Renal pelvis (tissue), 12 donors: ENCODE measurements at places on chromosomes 6 and 20. TPM values are rescaled to one million over a fixed set of nuclear protein-coding genes. Genes with fewer than 3 reads are reported as not detected.

Gene ZNF341
- polyA plus RNA-seq, result 4.4 TPM

Gene TPMT
- 27.2 TPM for polyA plus RNA-seq

Gene SPTLC3
- polyA plus RNA-seq, result 25.3 TPM

DNA sequence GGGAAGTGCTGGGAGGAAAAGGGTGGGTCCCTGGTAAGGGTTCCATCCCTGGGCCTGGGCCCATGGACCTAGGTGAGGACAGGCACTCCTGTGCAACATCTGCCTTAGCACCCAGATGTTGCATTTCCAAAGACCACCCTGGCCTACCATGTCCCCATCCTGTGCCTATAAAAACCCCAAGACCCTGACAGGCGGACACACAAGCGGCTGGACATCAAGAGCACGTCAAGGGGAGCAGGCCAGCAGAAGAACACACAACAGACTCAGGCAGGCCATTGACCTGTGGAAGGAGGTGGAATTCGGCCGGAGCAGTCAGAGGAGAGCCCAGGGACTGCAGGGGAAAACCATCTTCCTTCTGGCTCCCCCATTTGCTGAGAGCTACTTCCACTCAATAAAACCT is 937.8 kb upstream of the MANEA start:
- DNase-seq, result no peak

Gene AURKA
- 16.2 TPM for polyA plus RNA-seq

DNA sequence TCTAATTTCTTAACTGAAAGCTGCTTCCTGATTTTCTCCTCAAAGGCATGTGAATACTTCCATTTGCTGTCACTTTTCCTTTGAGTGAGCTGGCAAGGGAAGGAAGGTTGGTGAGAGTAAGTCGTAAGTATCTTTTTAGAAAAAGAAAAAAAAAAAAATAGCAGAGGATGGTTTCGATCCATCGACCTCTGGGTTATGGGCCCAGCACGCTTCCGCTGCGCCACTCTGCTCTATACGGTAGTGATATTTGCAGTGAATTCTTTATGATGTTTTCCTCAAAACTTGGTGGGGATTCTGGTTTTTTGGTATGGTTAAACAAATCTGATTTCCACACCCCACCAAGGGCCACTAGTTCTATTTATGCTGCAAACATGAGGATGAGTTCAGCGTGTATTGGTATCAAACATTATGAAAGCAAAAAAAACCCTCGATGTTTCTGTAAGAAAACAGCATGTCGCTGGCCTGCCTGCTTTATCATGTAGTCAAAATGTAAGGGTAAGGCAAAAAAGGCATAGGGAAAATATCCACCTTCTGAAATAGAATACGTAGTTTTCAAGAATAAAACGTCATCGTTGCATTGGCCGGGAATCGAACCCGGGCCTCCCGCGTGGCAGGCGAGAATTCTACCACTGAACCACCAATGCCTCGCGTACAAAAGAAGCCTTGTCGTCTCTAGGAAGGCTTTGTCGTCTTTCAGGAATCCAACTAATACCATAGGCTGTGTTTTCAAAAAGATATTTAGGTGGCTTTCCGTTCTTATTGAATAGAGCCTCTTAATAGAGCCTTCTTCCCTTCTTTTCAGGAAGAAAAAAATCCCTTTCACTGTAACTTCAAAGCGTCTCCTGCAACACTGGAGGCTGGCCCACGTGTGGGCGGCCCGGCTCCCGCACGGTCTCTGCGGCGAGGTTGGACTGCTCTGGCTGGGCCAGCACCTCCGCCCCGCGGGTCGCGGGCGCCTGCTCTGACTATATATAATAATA is 9.6 kb downstream of the OR2B2 start:
- DNase-seq, result peak; percentile 88

- DNase-seq, result peak; percentile 77
Observed at GRCh38 chr20:46027245-46027853, 1.7 kb upstream of the SLC12A5 start.

- no peak for DNase-seq
Observed at GRCh38 chr6:136228814-136229213, 21.3 kb downstream of the MTFR2 start.

DNA sequence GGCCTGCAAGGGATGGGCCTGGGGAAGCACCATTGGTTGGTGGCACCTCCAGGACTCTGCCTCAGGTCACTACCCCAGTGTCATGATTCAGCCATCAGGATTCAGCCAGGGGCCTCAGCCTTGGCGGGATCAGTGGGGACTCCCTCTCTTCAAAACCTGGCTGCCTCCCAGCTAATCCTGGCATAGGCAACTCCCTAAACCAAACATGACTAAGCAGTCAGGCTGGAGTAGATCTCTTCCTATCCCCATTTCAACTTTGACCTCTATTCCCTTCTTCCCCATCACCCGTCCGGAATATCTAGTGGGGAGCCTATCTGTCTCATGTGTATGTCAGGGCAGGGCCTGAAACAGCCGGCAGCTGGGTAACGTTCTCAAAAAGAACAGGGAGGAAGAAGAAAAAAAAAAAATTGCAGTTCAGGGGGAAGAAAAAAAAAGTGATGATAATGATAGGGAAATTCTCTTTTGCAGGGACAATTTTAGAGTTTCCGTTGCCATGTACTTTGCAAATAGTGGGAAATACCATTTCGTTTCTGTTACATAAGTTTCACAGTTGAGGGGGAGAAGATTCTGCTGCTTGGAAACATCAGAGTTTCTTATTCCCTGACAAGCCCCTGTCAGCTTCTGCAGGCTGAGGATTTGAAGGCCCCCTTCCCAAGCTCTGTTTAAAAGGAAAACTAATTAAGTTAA is 4.1 kb upstream of the PREX1 start:
- DNase-seq, result no peak

DNA sequence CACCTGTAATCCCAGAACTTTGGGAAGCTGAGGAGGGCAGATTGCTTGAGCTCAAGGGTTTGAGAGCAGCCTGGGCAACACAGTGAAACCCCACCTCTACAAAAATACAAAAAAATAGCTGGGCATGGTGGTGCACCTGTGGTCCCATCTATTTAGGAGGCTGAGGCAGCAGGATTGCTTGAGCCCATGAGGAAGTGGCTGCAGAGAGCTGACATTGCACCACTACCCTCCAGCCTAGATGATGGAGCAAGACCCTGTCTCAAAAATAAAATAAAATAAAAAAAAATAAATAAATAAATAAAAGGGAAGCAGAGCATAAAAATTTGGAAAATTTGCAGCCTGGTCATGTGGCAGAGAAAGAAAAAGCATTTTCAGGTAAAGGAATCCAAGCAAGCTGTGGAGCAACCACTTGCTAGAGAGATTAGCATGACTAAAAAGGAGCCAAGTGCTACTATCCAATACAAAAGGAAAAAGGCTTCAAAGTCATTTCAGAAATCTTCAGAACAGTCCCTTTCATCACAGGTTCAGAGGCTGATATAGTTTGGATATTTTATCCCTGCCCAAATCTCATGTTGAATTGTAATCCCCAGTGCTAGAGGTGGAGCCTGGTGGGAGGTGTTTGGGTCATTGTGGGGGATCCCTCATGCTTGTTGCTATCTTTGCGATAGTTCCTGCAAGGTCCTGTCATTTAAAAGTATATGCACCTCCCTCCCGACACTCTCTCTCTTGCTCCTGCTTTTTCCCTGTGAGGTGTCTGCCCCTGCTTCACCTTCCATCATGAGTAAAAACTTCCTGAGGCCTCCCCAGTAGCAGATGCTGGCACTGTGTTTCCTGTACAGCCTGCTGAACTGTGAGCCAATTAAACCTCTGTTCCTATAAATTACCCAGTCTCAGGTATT is 11.2 kb upstream of the TTK start:
- DNase-seq, result no peak

- DNase-seq, result no peak
Observed at GRCh38 chr6:105121981-105122380, 57.8 kb downstream of the POPDC3 start.

Gene GJA10
- not detected for polyA plus RNA-seq

Gene AGPAT1
- 116 TPM for polyA plus RNA-seq

DNA sequence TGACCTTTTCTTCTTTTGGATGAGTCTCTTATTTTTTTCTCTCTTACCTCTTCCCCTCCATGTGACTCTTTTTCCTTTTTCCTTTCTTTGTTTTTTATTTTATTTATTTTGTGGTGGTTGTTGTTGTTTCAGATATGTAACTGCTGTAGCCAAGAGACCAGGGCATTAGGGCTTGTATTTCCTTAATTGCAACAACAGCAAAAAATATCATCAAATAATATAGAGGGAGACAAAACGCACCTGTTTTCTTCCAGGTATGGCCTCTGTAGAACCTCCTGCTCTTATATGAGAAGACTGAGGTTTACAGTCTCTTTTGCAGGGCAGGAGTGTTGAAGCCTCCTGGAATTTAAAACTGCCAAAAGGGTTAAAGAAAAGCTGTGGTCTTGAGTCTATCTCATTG is 149.3 kb downstream of the SYNDIG1 start:
- DNase-seq, result no peak

- no peak for DNase-seq
Observed at GRCh38 chr20:13817342-13817741, 32.5 kb downstream of the NDUFAF5 start.

Gene MARCKS
- polyA plus RNA-seq, result 251 TPM

- no peak for DNase-seq
Observed at GRCh38 chr6:147738516-147739162, 230.1 kb downstream of the SAMD5 start.

Gene FRS3
- 8.6 TPM for polyA plus RNA-seq

- no peak for DNase-seq
Observed at GRCh38 chr6:139973669-139974344, 599.4 kb upstream of the CITED2 start.

Gene GLP1R
- 0.93 TPM for polyA plus RNA-seq

Gene SLC52A3
- polyA plus RNA-seq, result 4.1 TPM

DNA sequence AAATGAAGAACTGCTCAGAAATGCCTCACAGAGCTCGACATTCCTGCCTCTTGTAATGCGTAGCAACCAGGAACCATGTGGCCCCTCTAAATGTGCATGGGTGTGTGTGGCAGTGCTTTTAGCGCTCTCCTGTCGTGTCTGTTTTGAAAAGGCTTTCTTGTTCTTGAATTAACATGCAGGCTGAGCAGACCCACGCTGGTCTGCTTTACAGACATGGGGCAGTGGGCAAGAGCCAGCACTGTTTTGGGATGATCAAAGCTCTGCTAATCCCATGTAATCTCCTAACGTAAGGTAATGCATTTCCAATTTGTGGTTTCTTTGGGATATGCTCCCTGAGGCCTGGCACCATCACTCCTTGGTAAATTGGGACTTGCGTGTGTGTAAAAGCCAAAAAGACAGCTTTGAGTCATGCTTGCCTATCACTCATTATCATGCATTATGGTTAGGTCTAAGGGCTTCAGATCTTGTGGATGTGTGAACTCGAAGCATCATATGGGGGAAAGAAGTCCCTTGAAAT is 11.8 kb downstream of the RIPOR2 start:
- no peak for DNase-seq

- DNase-seq, result no peak
Observed at GRCh38 chr6:37820718-37821079, 1.2 kb downstream of the ZFAND3 start.

Gene PNLDC1
- 0.18 TPM for polyA plus RNA-seq

GRCh38 chr6:43767553-43768505 is 2.2 kb upstream of the VEGFA start:
- no peak for DNase-seq

DNA sequence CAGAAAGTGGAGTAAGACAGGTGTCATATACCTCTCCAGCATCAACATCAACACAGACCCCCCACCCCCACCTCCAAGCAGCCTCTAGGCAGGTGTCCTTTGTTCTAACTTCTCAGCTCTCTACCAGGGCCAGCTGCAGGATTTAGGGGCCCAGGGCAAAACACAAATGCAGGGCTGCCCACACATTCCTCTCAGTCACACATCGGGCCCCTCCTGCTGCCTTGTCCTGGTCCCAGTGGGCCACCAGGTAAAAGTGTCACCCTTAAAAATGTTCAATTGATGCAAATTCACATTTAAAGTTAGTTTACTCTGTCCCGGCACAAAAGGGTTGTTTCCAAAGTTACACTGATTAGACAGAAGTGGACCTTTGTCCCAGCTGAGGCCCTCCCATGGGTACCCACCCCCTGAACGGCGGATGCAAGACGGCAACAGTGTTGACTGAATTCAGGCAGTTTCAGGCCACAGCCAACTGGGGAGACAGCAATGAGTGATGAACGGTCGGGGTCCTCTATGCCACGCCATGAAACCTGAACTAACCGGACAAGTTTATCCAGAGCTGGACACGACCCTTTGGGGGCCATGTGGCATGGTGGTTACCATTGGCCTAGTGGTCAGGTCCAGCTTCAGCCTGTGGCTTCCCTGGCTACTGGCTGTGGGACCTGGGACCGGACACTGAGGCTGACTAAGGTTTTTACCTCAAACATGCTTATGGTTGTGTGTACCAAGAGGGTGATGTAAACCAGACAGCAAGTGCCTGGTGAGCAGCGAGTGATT is 52.2 kb upstream of the UNC93A start:
- no peak for DNase-seq

Gene BAK1
- 26.1 TPM for polyA plus RNA-seq

Gene ABHD16A
- polyA plus RNA-seq, result 63.5 TPM

- DNase-seq, result no peak
Observed at GRCh38 chr20:22920898-22921297, 114.2 kb upstream of the SSTR4 start.

Gene SIGLEC1
- 1.3 TPM for polyA plus RNA-seq

Gene FHL5
- 0.12 TPM for polyA plus RNA-seq

DNA sequence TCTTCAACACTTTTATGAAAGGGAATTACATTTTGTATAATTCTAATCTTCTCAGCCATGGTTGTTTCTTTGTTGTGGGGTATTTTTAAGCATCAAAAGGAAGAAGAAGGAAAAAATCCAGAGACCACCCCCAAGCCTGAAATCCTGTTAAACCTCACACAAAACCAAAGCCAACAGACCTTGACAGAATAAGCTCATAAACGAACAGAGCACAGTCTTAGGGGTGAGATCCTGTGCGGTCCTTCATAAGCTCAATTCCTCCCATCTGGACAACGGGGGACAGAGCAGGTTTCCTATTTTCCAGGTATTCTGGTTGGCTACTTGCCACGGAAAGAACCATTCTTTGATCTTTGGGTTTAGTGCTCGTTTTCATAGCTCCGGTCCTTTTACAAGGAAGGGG is 151.3 kb upstream of the SULF2 start:
- DNase-seq, result no peak

GRCh38 chr20:54054516-54054915 is 15.9 kb downstream of the BCAS1 start:
- DNase-seq, result no peak

DNA sequence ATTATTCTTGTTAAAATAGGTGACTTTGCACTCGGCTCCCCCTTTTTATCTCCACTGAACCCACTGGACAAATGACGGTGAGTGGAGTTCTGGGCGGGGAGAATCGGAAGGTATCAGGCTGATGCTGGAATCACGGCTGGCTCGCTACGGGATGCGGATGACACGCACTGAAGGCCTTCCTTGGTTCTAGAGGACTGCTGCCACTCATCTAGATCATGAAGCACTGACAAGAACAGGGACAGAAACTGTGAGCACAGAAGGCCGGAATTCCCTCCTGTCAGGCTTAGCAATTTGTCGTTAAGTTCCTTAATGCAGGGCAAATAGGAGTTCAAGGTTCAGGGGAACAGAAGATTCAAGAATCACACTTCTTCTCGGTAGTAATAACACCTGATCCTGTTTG is 89.9 kb upstream of the MPC1 start:
- no peak for DNase-seq
